ENCODE measurements at places on chromosomes 2 and 18.

DNA sequence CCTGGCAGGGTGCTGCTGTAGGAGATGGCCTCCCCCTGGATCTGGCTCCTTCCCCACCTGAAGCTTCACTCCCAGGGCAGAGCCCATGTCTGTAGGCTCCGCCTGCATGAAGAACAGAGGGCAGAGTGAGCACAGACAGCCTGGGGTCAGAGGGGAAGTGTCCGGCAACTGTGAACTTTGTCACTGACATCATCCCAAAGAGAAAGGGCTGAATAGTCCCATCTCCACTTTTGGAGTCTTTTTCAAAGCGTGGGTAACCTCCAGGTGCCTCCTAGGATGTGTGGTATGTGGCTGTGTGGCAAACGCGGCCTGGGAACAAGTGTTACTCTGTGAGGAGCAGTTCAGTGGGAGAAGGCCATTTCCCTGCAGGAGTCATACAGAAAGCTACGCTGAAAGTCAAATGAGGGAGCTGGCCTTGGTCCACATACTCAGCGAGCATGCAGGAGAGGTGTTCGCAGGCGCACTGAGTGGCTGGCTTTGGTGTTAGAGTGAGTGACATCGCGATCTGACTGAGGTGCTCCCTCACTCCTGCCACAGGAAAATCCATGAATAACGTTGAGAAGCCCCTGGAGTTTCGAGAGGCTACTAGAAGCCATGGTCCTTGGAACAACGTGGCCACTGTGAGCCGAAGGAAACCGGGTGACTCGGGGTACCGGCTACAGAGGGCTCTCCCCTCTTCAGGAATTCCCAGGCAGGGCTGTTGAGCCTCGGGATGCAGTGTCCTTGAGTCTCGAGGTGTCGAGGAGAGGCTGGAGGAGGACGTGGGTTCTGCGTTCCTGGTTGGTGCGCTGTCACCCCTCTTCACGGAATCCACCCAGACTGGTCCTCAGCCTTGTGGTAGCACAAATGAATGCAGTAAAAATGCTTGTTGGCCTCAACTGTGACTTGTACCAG, 54.7 kb downstream of the CABLES1 start:
- peak; percentile 78 for DNase-seq

- no peak for DNase-seq
Observed at GRCh38 chr18:45122506-45122905, 441.8 kb downstream of the SETBP1 start.

- DNase-seq = no peak
Observed at GRCh38 chr18:33805592-33805991, 227.6 kb downstream of the ASXL3 start.

DNA sequence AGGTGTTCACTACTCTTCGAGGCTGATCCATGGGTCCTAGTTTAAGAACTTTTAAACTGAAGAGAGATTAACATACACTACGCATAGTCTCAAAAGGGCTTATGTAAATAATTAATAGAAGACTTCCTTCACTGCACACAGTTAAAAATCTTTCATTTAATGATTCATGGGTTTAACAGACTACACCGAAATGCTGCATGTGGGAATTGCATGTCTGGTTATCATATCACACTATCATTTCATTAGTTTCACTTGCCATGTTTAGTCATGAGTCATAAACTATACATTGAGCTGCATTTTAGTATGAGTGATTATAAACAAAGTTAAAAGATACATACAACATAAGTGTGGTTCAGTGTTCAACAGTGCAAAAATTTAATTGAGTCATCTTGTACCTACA, 31.2 kb downstream of the GLS start:
- DNase-seq = no peak

- DNase-seq = peak; percentile 46
Observed at GRCh38 chr2:120855855-120856405, 120.3 kb downstream of the GLI2 start.

DNA sequence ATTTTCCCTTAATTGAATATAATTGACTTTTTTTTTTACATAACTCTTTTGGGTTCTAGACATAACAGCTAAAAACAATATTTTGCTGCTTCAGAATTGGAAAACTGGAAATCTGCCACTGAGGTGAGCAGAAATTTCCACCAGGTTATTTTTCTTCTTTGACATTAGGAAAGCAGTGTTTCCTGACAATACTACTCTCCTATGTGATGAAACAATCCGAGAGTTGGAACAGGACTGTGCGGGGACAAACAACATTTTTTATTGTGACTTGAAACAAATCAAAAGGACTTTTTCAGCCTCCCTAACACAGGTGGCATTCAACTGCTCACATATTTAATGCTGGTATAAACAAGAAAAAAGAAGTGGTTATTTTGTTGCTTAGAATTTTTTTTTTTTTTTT, 237.2 kb downstream of the RNF152 start:
- no peak for DNase-seq

DNA sequence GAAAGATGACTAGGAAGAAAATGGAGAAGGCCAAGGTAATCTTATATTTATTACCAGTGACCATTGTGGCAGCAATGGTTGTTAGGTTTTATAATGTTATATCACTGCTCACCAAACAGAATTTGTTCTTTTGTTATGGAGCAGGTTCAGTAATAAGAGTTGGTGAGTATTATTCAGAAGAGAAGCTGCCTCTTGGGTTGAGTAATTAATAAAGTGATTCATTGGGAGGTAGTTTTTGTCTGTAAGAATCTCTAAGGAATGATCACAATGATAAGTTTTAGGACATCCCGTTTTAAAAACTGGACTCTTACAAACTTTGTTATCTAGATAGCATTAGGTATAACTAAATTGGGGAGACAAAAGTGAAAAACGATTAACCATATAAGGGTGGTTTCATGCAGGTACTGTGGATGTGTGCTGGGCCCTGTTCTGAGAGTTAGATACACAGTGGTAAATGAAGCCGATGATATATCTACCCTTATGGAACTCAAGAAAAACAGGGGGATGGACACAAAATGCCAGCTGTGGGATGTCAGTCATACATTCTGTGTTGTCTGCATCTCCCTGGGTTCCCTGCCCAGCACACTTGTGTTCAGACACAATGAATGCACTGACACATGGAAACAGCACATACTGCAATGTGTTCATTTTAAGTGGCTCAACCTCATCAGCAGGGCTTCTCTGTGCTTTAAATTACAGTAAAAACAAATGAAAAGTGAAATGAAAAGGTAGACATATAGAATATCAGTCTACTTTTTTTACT, 7.5 kb downstream of the MAP4K4 start:
- DNase-seq = no peak

DNA sequence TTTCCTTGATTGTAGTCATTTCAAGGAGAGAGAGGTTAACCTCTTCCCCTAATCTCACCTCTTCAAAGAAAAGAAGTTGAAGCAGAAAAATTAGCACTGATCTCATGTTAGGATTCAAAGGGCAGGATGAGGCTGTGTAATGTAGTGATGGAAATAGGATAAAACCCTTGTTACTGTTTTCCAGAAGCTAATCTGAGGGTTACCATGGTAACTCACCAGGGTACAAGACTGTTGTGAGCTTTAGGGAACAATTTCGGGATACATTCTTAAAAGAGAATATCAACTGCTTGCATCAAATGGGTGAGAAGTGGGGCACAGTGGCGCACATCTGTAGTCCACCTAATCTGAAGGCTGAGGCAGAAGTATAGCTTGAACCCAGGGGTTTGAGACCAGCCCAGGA, 64.9 kb upstream of the SLC39A10 start:
- DNase-seq = no peak
